ENCODE measurements at places on chromosomes 4 and X. TPM values are rescaled to one million over a fixed set of nuclear protein-coding genes. Genes with fewer than 3 reads are reported as not detected.
A peak's percentile ranks its signal among the peaks of the same experiment; 100 is the strongest.

The CPLX1 gene
- total RNA-seq, result not detected

GRCh38 chr4:19187096-19187495 lies 1064.6 kb upstream of the SLIT2 start:
- DNase-seq, result peak; percentile 8

DNA sequence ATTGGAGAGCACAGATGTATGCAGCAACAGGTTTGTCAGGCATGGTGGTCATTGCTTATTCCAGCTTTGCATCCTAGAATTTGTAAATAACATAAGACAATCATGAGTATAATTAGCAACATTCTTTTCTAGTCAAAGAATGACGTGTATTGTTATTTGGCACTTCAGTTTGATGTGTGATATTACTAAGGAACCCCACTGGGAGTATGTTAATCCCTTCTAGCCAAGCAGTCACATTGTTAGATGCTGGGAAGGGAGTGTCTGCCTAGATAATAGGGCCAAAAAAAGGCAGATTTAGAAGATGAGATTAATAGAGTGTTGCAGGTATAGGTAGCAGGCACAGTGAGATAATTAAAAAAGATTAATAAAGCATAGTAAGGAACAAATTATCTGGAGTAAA lies 159.2 kb upstream of the WDFY3 start:
- DNase-seq, result no peak

- DNase-seq, result peak; percentile 40
These were observed 75.1 kb upstream of the DDX3X start for GRCh38 chrX:41258871-41259270.

GRCh38 chrX:63755892-63756291 lies 29.1 kb downstream of the ARHGEF9 start:
- no peak for DNase-seq

- DNase-seq, result peak; percentile 95
These were observed 12.8 kb upstream of the BOD1L1 start for GRCh38 chr4:13640149-13640940.

DNA sequence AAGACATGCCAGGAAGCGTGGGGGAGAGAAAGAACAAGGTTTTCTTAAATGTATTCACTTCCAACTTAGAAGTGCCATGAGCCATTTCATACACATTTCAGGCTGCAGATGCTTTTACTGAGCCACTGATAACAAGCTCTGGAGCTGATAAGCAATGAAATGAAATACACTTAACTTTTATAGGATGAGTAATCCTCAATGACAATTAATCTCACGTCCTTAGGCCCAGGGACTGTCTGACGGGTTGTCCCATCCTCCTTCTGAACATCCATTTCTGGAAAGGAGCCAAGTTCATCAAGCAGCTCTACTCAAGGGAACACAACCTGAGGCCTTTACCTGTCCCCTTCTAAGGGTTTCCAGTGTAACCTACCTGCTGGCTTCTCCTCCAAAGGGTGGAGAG lies 121.2 kb downstream of the PARM1 start:
- no peak for DNase-seq
